RPMI7951 (cell line): ENCODE measurements at places on chromosomes 16 and 17. TPM values are rescaled to one million over a fixed set of nuclear protein-coding genes. Genes with fewer than 3 reads are reported as not detected.

SBK1 gene
- not detected in 2 replicates for total RNA-seq

G6PC1 gene
- not detected in 2 replicates for total RNA-seq

ETV4 gene
- 44.2 and 46.9 TPM in 2 replicates for total RNA-seq

KRTAP4-3 gene
- not detected in 2 replicates for total RNA-seq

CHST4 gene
- total RNA-seq: not detected in 2 replicates
